ENCODE measurements at places on chromosomes 12 and 14.

- DNase-seq = no peak
Observed at GRCh38 chr12:76025601-76026575, 5.7 kb downstream of the PHLDA1 start.

DNA sequence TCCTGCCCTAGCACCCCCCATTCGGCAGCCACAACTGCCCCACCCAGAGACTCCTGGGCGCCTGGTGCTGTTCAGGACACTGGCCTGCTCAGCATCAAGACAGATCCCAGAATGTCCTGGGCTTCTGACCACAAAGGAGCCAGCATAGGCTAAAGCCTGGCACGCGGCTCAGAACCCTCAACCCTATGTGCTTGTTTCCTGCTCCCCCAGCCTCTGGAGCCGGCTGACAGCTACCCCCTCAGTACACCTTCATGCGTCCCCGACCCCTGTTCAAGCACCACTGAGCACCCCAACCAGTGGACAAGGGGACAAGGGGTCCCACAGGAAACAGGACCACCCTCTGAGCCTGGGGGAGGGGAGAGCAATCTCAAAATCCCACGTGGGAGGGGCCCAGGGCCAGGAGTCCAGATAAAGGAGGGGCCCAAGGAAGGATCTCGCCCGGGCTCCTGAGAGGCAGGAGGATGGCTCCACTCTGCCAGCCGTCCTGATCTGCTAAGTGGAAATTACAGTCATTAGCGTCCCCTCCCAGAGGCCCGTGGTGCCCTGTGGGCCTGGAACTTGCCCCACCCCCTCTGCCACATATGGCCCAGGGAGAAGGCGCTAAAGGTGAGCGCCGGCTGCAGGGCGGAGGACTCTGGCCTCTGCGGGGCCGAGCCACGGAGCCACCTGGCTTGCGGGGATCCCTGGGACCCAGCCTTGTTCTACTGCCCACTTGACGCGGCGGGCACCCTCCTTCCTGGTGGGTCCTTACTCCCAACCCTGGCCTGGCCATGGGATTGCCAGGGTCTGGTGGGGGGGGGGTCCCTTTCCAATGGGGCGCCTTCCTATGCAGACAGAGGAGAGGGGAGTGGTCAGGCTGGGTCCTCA, 27.2 kb upstream of the GPR132 start:
- peak; percentile 15 for DNase-seq

- peak; percentile 33 for DNase-seq
Observed at GRCh38 chr12:2959505-2960389, 550 bp downstream of the TEAD4 start.

- peak; percentile 37 for DNase-seq
Observed at GRCh38 chr12:88052686-88053085, 23.5 kb upstream of the C12orf50 start.

DNA sequence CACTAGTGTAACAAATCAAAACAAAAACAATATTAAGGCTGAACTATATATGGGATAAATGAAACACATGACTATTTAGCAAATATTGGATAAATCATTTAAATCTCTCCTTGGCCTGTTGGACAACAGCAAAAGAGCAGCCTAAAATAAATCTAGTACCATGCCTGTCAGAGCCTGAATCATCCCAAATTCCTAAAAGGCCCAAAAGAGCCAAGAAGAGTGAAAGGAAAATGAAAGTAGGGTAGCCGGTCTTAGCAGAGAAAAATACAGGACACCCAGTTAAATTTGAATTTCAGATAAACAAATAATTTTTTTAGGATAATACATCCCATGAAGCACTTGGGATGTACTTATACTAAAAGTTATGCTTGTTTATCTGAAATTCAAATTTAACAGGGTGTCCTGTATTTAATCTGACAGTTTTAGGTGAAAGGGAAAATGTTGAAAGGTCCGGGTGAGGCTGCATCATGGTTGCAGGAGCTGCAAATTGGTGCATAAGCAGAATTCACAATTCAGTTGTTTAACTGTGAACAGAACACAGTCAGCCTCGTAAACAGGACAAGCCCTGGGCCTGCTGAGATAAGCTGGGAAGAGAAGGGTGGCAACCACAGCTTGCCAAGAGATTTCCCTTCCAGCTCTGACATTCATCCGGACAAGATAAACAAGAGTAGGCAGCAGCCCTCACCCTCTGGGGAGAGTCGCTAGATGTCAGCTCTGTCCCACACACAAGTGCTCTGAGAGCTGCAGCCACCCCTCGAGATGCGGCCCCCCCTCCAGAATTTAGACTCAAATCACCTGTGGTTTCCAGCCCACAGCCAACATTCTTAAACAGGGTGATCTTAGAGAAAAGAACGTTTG, 30.3 kb downstream of the DMAC2L start:
- DNase-seq = peak; percentile 78

DNA sequence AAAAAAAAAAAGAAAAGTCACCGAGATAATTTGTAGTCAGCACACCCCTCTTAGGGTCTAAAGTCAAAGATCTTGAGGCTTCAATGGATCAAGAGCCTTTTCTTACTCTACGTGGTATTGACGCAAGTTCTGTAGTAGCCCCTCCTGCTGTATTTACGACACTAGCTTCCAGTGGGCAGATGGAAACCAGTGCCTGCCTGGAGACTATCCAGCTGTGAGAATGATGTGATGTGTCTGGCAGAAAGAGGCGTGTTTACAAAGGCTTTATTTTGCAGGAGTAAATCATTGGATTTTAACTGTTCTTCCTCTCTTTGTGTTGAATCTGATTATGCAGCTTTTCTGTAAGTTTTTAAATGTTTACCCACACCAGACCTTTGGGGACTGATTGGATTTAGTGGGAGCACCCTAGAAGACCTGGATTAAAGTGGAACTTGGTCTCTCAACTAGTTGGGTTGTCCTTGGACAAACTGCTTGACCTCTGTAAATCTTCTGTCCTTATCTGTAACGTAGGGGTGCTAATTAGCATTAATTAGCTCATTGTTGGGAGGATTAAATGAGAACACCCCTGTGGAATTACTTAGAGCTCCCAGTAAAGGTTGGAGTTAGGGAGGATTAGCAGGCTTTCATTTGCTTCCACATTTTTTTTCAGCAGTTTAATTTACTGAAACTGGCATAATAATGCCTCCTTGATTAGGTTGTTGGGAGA, 72.4 kb downstream of the RASSF3 start:
- no peak for DNase-seq

GRCh38 chr12:2797721-2798418, 3.1 kb downstream of the FKBP4 start:
- DNase-seq = no peak

Measured in head of caudate nucleus (tissue), 42 donors.